ENCODE measurements at places on chromosomes 3 and 15.

- no peaks in the 10 kb centered on the region for H3K4me1 ChIP-seq
- no peak overlapping the region for H3K27ac ChIP-seq
- no peaks in the 10 kb centered on the region for H3K36me3 ChIP-seq
Observed at GRCh38 chr15:58042006-58042405, 23.5 kb downstream of the ALDH1A2 start.

DNA sequence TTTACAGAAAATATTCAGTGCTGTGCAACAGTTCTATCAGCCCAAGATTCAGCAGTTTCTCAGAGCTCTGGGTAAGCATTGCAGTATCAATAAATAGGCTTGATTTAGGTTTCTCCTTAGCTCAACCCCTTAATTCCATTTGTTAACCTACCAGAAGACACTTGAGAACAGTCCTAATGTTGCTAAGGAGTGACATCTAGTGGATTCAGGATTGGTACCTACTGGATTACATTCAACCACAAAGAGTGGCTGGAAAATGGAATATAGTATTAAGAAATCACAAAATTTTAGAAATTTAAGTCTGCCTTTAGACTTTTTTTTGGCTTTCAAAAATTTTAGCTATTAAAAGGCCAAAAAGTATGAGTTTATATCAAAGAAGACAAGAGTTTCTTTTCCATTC is 34.7 kb downstream of the POLG start:
- H3K4me3 ChIP-seq = no peak overlapping the region
- H3K36me3 ChIP-seq = peaks cover 78% of the 10 kb centered on the region
- no peaks in the 10 kb centered on the region for H3K27me3 ChIP-seq
- peak overlapping the region; percentile 56 for H3K27ac ChIP-seq
- peaks cover 53% of the 10 kb centered on the region for H3K4me1 ChIP-seq
- DNase-seq = no peak

DNA sequence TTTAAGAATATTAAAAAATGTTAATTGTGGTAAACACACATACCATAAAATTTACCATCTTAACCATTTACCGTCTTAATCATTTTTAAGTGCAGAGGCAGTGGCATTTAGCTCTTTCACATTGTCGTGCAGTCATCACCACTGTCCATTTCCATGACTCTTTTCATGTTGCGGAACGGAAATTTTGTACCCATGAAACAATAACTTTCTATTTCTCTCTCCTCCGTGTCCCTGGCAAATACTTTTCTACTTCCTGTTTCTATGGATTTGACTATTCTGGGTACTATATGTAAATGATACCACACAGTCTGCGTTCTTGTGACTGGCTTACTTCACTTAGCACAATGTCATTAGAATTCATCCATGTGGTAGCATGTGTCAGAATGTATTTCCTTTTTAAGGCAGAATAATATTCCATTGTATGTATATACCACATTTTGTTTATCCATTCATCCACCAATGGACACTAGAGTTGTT is 27.9 kb downstream of the AKAP13 start:
- peaks cover 13% of the 10 kb centered on the region for H3K36me3 ChIP-seq
- peak overlapping the region; percentile 80 for H3K27ac ChIP-seq
- H3K4me1 ChIP-seq = peaks cover 78% of the 10 kb centered on the region
- no peaks in the 10 kb centered on the region for H3K27me3 ChIP-seq
- DNase-seq = peak; percentile 50

- H3K4me1 ChIP-seq = peaks cover 22% of the 10 kb centered on the region
- no peak overlapping the region for H3K4me3 ChIP-seq
- H3K27me3 ChIP-seq = peaks cover 42% of the 10 kb centered on the region
- no peak overlapping the region for H3K27ac ChIP-seq
- peak; percentile 35 for DNase-seq
Observed at GRCh38 chr3:19149368-19149767, 1.1 kb downstream of the KCNH8 start.

DNA sequence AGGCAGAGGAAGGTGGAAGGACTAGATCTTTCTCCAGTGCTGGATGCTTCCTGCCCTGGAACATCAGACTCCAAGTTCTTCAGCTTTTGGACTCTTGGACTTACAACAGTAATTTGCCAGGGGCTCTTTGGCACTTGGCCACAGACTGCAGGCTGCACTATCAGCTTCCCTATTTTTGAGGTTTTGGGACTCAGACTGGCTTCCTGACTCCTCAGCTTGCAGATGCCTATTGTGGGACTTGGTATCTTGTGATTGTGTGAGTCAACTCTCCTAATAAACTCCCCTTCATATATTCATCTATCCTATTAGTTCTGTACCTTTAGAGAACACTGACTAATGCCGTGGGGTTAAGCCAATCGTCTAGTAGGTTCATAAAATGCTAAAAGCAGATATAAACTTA is 8.8 kb upstream of the B3GNT5 start:
- no peaks in the 10 kb centered on the region for H3K4me1 ChIP-seq
- H3K36me3 ChIP-seq = peaks cover 24% of the 10 kb centered on the region
- no peaks in the 10 kb centered on the region for H3K27me3 ChIP-seq
- DNase-seq = no peak

GRCh38 chr3:124428372-124429128 is 301.7 kb upstream of the UMPS start:
- H3K4me3 ChIP-seq = no peak overlapping the region
- no peak overlapping the region for H3K27ac ChIP-seq
- no peaks in the 10 kb centered on the region for H3K36me3 ChIP-seq
- no peak for DNase-seq
- peaks cover 21% of the 10 kb centered on the region for H3K27me3 ChIP-seq
- no peaks in the 10 kb centered on the region for H3K4me1 ChIP-seq

DNA sequence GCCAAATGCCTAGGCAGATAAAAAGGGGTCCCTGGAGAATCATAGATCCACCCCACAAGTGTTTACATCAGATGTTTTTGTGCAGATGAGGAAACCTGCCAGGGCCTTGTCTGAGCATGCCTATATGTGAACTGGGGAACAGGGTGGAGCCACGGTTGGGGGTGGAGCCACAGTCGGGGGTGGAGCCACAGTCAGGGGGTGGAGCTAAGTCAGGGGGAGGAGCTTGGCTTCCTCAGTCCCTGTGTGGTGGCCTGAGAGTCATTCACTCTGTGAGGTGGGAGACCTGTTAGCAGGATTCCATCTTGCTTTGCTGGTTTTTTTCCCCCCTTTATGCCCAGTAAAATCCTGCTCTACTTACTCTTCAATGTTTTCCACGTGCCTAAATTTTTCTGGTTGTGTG is 57.8 kb upstream of the TGFBR2 start:
- H3K27ac ChIP-seq = no peak overlapping the region
- H3K27me3 ChIP-seq = no peaks in the 10 kb centered on the region

GRCh38 chr3:44478606-44479094 is 1.2 kb upstream of the ZNF445 start:
- peak overlapping the region; percentile 31 for H3K4me3 ChIP-seq
- H3K27me3 ChIP-seq = no peaks in the 10 kb centered on the region
- no peak overlapping the region for H3K27ac ChIP-seq
- peaks cover 4% of the 10 kb centered on the region for H3K36me3 ChIP-seq
- DNase-seq = no peak

DNA sequence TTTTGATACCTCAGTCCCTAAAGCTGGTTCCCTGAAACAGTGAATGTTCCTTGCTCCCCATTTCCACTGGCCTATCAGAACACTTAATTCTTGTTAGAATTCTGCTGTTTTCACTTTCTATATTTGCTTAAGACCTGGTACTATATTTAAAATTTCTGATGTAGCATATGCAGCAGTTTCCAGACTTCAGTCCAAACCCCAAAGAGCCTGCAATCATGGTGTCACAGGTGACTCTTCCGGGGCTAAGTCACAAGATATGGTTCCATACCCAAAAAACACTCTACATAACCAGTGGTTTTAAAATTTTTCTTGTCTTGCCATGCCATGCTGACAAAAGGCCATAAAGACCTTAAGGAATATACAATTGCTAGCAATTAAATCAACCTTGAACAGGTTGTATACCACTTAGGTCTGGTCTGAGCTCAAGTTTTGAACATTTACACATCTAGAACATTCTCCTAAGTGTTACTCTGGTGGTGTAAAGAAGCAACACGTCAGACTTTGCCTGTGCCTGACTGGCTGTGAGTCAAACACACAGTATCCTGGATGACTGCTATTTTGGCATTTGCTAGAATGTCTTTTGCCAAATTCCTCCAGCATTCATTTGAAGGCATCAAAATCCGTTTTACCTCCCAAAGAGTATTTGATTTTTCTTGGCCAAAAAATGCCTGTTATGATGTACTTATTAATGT is 160.0 kb downstream of the FRMD5 start:
- H3K36me3 ChIP-seq = no peaks in the 10 kb centered on the region
- DNase-seq = no peak
- H3K27me3 ChIP-seq = peaks cover 48% of the 10 kb centered on the region
- H3K4me1 ChIP-seq = no peaks in the 10 kb centered on the region

DNA sequence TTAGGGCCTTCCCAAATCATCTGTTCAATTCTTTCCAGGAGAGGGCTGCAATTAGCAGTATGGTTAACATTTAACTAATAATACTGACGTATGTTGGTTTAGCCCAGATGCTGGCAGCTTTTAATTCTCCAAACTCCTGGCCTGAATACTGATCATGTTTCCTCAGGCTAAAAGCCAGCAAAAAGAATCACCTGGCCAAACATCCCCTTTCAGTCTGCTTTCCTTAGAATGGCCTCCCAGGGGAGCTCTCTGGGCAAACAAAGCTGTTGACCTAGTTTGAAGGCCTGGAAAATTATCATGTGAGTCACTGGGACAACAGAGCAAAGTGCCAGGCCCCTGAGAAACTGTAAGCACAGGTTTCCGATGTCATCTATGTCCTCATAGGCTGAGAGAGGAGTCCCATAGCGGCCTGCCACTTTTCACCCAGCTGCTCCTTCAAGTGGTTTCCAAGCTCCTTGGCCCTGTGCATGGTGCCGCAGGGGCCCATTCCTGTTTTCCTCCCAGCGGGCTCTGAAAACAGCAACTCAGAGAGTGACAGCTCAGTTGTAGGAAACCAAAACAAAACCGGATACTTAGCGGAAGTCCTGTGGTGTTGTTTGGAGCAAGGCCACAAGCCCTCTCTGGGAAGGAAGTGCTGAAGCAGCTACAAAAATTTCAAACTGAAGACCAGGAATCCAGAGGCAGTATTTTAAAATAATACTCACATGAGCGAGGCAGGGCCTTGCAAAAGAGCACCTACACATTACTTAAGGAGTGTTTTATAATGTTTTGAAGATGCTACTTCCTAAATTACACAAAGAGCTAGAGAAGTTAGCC is 36.5 kb upstream of the RAB11A start:
- no peaks in the 10 kb centered on the region for H3K27me3 ChIP-seq
- H3K27ac ChIP-seq = peak overlapping the region; percentile 98
- H3K4me1 ChIP-seq = peaks cover 56% of the 10 kb centered on the region

DNA sequence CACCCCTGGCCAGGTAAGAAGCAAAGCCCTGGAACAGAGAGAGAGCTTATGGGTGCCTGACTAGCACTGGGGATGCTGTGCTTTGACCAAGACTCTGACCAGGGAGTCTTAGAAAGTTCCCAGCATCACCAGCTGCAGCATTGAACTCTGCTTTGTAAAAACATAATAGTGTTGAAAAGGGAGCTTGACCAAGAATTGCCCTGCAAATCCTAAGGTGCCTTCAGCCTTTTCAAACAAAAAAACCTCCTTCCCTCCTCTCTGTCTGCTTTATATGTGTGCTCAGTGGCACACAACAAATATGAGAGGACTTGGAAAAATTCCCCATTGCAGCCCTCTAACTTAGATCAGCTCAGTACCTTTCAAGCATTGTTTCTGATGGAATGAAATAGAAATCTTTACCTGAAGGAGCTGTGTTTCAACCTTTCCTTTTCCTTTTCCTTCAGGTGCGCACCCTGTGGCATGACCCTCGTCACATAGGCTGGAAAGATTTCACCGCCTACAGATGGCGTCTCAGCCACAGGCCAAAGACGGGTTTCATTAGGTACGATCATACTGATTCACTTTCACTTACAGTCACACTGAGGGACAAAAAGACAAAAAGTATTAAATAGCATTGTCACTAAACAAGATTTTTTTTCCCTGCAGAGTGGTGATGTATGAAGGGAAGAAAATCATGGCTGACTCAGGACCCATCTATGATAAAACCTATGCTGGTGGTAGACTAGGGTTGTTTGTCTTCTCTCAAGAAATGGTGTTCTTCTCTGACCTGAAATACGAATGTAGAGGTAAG is 13.0 kb downstream of the THBS1 start:
- peaks cover 7% of the 10 kb centered on the region for H3K27me3 ChIP-seq
- peak; percentile 51 for DNase-seq
- no peaks in the 10 kb centered on the region for H3K36me3 ChIP-seq
- no peak overlapping the region for H3K4me3 ChIP-seq

DNA sequence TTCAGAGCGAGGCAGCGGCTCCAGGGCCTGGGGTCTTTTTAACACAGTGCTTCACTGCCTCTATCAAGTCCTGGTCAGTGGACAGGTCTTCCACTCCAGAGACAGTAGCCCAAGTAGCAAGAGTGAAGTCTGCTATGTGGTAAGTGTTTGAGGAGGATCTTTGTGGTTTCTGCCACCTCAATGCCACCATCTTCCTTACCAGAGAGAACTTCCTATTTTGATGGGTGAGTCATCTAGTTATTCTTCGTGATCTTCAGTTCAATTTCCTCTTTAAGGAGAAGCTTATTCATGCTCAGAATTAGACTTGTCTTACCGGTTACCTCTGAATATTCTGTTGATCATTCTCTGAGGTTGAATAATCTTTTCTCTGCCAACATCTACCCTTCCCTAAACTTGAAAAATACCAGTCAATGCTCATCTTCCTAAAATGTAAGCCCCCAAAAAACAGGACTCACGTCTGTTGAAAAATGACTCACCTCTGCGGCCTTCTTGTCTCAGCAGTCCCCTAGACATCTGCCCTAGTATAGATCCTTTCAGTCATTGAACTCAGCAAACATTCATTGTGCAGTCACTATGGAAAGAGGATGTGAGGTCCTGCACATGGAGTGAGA is 32.2 kb upstream of the BCL6 start:
- H3K36me3 ChIP-seq = peaks cover 16% of the 10 kb centered on the region
- no peaks in the 10 kb centered on the region for H3K27me3 ChIP-seq
- peak overlapping the region; percentile 95 for H3K27ac ChIP-seq
- peak overlapping the region; percentile 55 for H3K4me3 ChIP-seq

- no peaks in the 10 kb centered on the region for H3K4me1 ChIP-seq
- no peaks in the 10 kb centered on the region for H3K27me3 ChIP-seq
- no peak for DNase-seq
- H3K4me3 ChIP-seq = no peak overlapping the region
Observed at GRCh38 chr15:36415643-36416042, 163.8 kb upstream of the CDIN1 start.

DNA sequence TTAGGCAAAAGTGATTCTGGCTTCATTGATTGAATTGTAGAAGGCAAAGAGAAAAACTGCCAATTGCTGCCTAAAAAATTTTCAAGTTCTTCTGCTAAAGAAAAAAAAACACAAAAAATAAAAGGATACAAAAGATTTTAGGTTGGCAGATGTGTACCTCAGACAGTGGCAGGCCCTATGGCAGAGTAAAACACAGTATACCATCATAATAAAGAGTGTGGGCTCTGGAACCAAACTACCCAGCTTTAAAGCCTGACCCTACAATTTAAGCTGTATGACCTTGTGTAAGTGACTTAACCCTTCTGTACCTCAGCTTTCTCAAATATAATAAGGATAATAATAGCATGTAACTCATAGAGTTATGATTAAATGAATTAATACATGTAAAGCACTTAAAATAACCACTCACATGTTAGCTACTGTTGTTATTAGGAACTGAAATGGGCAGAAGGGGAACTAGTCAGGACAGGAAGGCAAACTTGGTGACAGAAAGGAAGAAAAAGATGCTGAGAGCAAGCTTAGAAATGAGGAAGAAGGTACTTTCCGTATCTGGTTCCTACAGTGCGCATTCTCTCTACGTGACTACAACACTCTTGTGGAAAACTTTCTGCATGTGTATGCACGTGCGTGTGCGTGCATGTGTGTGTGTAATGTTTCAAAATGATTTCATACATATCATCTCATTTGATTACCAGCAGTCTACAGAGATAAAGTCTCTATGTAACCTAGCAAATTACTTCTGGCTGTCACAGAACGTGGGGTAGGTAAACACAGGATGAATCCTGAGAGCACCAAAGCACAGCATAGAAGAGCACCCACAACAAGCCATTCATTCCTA is 13.6 kb upstream of the GATM start:
- no peak overlapping the region for H3K27ac ChIP-seq
- H3K4me1 ChIP-seq = peaks cover 4% of the 10 kb centered on the region
- H3K36me3 ChIP-seq = no peaks in the 10 kb centered on the region
- DNase-seq = no peak

Measured in activated CD4-positive, alpha-beta memory T cell treated with anti-CD3 and anti-CD28 coated beads, Interleukin-2, amount 10 ng/mL, durations not matched to agents 7 days and 5 days (primary cell).